ENCODE measurements at places on chromosomes 3 and 15. TPM values are rescaled to one million over a fixed set of nuclear protein-coding genes. Genes with fewer than 3 reads are reported as not detected.

The GOLGA8T gene
- total RNA-seq, result under 0.01 TPM

The TTLL3 gene
- total RNA-seq, result 5.8 TPM

The PLCB2 gene
- total RNA-seq, result 7.8 TPM

The PYDC2 gene
- not detected for total RNA-seq

The THBS1 gene
- 6,779 TPM for total RNA-seq

The LRIG1 gene
- 79.0 TPM for total RNA-seq

The CMTM7 gene
- total RNA-seq, result 16.2 TPM

The ZBTB11 gene
- 29.2 TPM for total RNA-seq

The ZPLD1 gene
- total RNA-seq, result not detected

The MINDY4B gene
- not detected for total RNA-seq

The CEMIP gene
- total RNA-seq, result 0.46 TPM

The ZBBX gene
- under 0.01 TPM for total RNA-seq

The SERINC4 gene
- total RNA-seq, result not detected

The SLC28A2 gene
- total RNA-seq, result not detected

The AMT gene
- 0.91 TPM for total RNA-seq

The IL16 gene
- total RNA-seq, result under 0.01 TPM

The PLCL2 gene
- total RNA-seq, result 6.2 TPM

The FETUB gene
- not detected for total RNA-seq

The CRELD1 gene
- total RNA-seq, result 27.6 TPM

The POPDC2 gene
- 0.65 TPM for total RNA-seq

The LARP6 gene
- 14.4 TPM for total RNA-seq

The KNSTRN gene
- 55.2 TPM for total RNA-seq

The MUC4 gene
- total RNA-seq, result under 0.01 TPM

The CCRL2 gene
- 2.1 TPM for total RNA-seq

The SCN11A gene
- not detected for total RNA-seq

The RAB6B gene
- total RNA-seq, result 0.32 TPM

The ZWILCH gene
- 32.8 TPM for total RNA-seq

The KCTD6 gene
- total RNA-seq, result 8.7 TPM

The CAV3 gene
- not detected for total RNA-seq

The HIGD2B gene
- not detected for total RNA-seq

The REC114 gene
- not detected for total RNA-seq

The SENP5 gene
- total RNA-seq, result 50.3 TPM

The CCDC39 gene
- total RNA-seq, result not detected

The ABHD6 gene
- 7.1 TPM for total RNA-seq

The NANOGP8 gene
- total RNA-seq, result not detected

The CLDN18 gene
- total RNA-seq, result not detected

The RTP3 gene
- not detected for total RNA-seq

The FAM107A gene
- total RNA-seq, result 12.2 TPM

The TMEM108 gene
- not detected for total RNA-seq

The EXD1 gene
- total RNA-seq, result not detected

The GOLGA6D gene
- total RNA-seq, result not detected

The SLC22A13 gene
- total RNA-seq, result not detected

The TRAT1 gene
- total RNA-seq, result not detected

The GLDN gene
- total RNA-seq, result under 0.01 TPM

The CCDC32 gene
- total RNA-seq, result 36.2 TPM

The CCK gene
- total RNA-seq, result not detected

The SOX14 gene
- not detected for total RNA-seq

The ACTC1 gene
- not detected for total RNA-seq

The ISG20 gene
- 17.2 TPM for total RNA-seq

The UROC1 gene
- not detected for total RNA-seq

The CGNL1 gene
- 19.2 TPM for total RNA-seq

The HOMER2 gene
- 0.32 TPM for total RNA-seq

The SPESP1 gene
- total RNA-seq, result 4.9 TPM

The SLC24A5 gene
- under 0.01 TPM for total RNA-seq

The SLC12A1 gene
- total RNA-seq, result not detected

The SPTSSB gene
- total RNA-seq, result not detected

The MCCC1 gene
- total RNA-seq, result 36.9 TPM

The TMEM207 gene
- total RNA-seq, result not detected

The FMN1 gene
- total RNA-seq, result under 0.01 TPM

All from epithelial cell of umbilical artery (primary cell).